ENCODE measurements at places on chromosomes 6 and 20. TPM values are rescaled to one million over a fixed set of nuclear protein-coding genes. Genes with fewer than 3 reads are reported as not detected.

- DNase-seq: no peak
- no peaks in the 10 kb centered on the region for H3K4me1 ChIP-seq
- no peak overlapping the region for H3K27ac ChIP-seq
Observed at GRCh38 chr6:24864343-24864742, 65.6 kb upstream of the ARMH2 start.

Gene BEND6
- 1.8 TPM for total RNA-seq

GRCh38 chr20:1779567-1779966 lies 115.6 kb upstream of the SIRPA start:
- DNase-seq: no peak
- no peak overlapping the region for H3K27ac ChIP-seq
- peaks cover 16% of the 10 kb centered on the region for H3K4me1 ChIP-seq

DNA sequence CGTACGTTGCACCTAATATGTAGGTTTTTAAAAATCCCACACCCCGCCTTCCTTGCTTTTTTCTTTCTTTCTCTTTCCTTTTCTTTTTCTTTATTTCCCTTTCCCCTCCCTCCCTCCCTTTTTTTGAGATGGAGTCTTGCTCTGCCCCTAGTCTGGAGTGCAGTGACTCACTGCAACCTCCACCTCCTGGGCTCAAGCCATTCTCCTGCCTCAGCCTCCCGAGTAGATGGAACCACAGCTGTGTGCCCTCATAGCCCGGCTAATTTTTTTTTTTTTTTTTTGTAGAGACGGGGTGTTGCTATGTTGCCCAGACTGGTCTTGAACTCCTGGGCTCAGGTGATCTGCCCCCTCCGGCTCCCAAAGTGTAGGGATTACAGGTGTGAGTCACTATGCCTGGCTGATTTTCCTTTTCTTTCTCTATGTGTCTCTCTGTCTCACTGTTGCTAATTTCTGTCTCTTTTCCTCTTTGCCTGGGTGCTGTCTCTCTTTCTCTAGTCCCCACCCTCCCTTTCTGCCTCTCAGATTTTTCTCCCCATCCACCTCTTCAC lies 61.2 kb downstream of the SRC start:
- H3K27ac ChIP-seq: peak overlapping the region; percentile 76
- DNase-seq: no peak
- H3K4me1 ChIP-seq: peaks cover 50% of the 10 kb centered on the region
- H3K4me3 ChIP-seq: peak overlapping the region; percentile 52
- H3K27me3 ChIP-seq: peaks cover 12% of the 10 kb centered on the region
- H3K36me3 ChIP-seq: peaks cover 3% of the 10 kb centered on the region

DNA sequence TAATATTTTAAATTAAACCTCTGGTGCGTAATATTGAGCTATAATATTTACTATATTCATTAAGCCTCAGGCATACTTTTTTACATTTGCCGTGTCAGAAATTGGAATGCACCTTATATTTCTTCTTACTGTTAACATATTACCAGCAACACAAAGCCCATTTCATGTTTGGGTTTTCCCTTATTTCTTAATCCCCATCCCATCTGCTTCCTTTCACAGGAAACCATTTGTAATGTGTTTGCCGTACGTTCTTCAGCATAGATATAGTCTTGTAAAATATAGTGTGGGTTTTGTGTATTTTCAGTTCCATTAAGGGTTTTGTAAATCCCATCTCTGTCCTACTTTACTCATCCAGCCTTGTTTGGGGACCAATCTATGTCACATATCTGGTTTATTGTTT lies 6.5 kb downstream of the EYS start:
- no peaks in the 10 kb centered on the region for H3K36me3 ChIP-seq
- H3K4me3 ChIP-seq: no peak overlapping the region
- no peaks in the 10 kb centered on the region for H3K27me3 ChIP-seq
- no peak for DNase-seq

Gene PBOV1
- total RNA-seq: not detected

DNA sequence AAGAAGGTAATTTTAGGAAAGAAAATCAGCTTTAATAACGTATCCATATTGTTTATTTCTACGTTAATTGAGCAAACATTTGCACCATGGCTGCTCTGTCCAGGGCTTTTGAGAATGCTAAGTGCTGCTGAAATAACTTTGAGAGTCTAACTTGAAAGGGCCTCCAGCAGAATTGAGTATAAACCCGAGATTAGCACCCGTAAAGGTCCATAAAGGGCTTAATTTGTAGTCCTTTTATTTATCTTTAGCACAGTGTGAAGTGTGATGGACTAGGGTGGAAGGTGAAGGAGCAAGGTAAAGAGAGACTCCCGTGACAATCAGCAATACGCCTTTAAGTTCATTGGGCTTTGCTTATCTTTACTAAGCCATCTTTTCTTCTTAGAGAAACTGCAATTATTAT lies 77.7 kb upstream of the SUPT3H start:
- no peaks in the 10 kb centered on the region for H3K27me3 ChIP-seq
- no peak overlapping the region for H3K27ac ChIP-seq
- H3K4me3 ChIP-seq: no peak overlapping the region
- H3K36me3 ChIP-seq: no peaks in the 10 kb centered on the region
- no peak for DNase-seq

DNA sequence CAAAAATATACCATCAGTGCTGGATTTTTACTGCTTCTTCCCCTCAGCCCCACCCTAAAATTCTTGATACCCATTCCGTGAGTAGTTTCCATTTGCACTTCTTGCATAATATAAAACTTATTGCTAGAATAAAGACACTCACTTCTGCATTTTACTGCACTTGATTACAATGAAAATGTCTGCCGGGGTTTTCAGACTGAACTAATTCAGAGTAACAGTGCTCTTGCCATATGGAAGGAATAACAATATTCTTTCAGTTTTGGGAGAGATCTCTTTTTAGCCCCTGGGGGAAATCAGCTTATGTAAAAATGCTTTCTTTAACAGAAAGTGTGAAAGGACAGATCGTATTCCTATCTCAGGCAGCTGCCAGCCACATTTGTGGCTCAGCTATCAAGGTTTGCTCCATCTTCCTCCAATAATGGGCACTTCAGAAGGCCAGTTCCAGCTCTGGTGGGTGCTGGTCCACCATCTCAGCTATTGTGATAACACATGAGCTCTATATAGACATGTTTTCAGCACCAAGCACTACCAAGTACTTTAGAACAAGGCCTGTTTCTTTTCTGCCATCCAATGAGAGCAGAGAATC lies 8.9 kb downstream of the SMLR1 start:
- peaks cover 3% of the 10 kb centered on the region for H3K36me3 ChIP-seq
- H3K27ac ChIP-seq: no peak overlapping the region
- H3K4me3 ChIP-seq: no peak overlapping the region
- DNase-seq: no peak

DNA sequence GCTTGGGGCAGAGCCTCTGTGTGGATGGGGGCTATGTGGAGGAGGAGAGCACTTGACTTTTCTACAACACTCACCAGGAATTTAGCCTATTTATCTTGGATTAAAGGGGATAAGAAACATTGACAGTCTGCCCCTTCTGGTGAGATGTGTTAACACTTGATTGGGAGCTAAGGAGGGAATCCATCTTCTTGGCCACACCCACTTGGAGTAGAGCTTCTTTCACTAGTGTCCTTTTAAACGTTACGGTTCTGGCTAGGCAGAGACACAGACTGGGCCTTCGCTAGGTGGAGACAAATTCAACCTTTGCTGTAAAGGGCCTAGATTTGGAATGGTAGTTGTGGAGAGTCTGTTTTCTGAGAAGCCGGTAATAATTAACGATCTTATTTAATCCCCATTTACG lies 15.5 kb upstream of the TPBG start:
- H3K4me3 ChIP-seq: no peak overlapping the region
- no peak for DNase-seq
- H3K36me3 ChIP-seq: no peaks in the 10 kb centered on the region
- no peaks in the 10 kb centered on the region for H3K4me1 ChIP-seq
- H3K27ac ChIP-seq: no peak overlapping the region

DNA sequence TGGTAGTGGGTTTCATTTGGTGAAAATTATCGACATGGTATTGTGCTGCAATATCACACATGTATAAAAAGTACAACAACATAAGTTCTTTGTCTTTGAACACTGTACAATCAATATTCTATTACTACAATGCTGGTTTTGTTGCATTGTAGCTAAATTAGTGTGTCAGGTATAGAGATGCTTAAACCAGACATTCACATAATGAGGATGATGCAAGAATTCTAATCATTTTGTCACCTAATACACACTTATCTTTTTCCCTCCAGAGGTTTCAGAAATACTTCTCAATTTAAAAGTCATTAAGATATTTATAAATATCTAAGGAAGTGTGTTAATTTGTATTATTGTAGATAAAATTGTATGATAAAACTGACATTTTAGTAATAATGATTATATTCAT lies 174.8 kb upstream of the MAN1A1 start:
- no peaks in the 10 kb centered on the region for H3K36me3 ChIP-seq
- H3K27ac ChIP-seq: no peak overlapping the region
- DNase-seq: no peak
- peaks cover 3% of the 10 kb centered on the region for H3K4me1 ChIP-seq

DNA sequence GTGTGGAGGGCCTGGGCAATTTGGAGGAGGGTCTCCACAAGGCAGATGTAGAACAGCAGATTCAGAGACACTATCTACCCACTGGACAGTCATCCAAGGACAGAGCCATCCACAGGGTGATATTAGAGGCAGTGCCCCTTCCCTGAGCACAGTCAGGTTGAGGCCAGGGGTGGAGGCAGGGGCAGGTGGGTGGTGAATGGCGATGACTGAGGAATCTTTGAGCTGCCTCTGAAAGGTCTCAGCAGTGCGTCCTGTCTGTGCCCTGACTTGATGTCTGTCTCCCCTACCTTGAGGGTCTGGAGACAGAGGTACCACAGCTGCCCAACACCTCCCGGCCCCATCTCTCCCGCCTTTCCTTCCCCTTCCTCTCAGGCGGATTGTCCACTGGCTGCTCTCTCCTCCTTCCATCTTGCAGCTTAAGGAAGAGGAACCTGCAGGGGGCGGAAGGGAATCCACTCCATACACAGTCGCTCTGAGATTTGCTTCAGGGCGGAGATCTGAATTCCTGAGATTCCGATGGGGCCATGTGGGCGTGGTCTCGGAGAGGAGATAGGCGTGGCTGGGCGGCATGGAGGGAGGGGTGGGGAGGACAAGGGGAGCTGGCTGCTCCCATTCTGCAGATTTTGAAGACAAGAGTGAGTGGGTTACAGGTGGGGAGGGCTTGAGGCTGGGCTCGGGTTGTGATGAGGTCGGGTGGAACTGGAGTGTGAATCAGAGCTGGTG lies 1.7 kb downstream of the MUCL3 start:
- no peak overlapping the region for H3K4me3 ChIP-seq
- H3K27me3 ChIP-seq: peaks cover 4% of the 10 kb centered on the region
- H3K27ac ChIP-seq: no peak overlapping the region
- H3K36me3 ChIP-seq: no peaks in the 10 kb centered on the region

DNA sequence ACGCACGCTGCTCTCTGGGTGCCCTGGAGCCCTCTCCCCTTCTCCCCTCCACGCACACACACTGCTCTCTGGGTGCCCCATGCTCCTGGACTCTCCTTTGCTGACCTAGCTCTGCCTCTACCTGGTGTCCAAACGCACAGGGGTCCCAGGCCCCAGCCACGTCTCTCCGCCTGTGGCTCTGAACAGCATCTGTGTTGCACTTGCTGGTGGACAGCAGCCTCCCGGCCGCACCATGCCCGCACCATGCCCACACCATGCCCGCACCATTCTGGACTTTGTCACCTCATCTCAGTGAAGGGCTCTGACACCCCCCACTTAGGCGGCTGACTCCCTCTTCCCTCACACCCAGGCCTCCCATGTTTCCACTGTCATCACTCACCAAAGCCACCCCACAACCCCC lies 21.8 kb downstream of the TCFL5 start:
- H3K27ac ChIP-seq: peak overlapping the region; percentile 71
- H3K4me3 ChIP-seq: no peak overlapping the region
- no peak for DNase-seq

Gene CD93
- 0.44 TPM for total RNA-seq

Gene DBNDD2
- total RNA-seq: 18.2 TPM

GRCh38 chr20:11726026-11726425 lies 191.7 kb upstream of the BTBD3 start:
- H3K4me3 ChIP-seq: no peak overlapping the region
- DNase-seq: no peak
- H3K27me3 ChIP-seq: no peaks in the 10 kb centered on the region
- peaks cover 4% of the 10 kb centered on the region for H3K36me3 ChIP-seq
- no peak overlapping the region for H3K27ac ChIP-seq
- no peaks in the 10 kb centered on the region for H3K4me1 ChIP-seq

- H3K27ac ChIP-seq: no peak overlapping the region
- H3K27me3 ChIP-seq: no peaks in the 10 kb centered on the region
- no peak overlapping the region for H3K4me3 ChIP-seq
- H3K4me1 ChIP-seq: peaks cover 46% of the 10 kb centered on the region
- DNase-seq: no peak
Observed at GRCh38 chr6:163446549-163446948, 32.0 kb downstream of the QKI start.

Gene DACT2
- total RNA-seq: 0.43 TPM

GRCh38 chr20:45853484-45853883 lies 3.7 kb downstream of the ACOT8 start:
- H3K4me3 ChIP-seq: peak overlapping the region; percentile 47
- no peaks in the 10 kb centered on the region for H3K27me3 ChIP-seq
- H3K27ac ChIP-seq: no peak overlapping the region
- H3K36me3 ChIP-seq: no peaks in the 10 kb centered on the region
- H3K4me1 ChIP-seq: peaks cover 18% of the 10 kb centered on the region
- no peak for DNase-seq

GRCh38 chr6:157510323-157511188 lies 129.6 kb downstream of the ZDHHC14 start:
- no peak for DNase-seq
- H3K27ac ChIP-seq: peak overlapping the region; percentile 95
- no peaks in the 10 kb centered on the region for H3K27me3 ChIP-seq
- no peak overlapping the region for H3K4me3 ChIP-seq
- no peaks in the 10 kb centered on the region for H3K4me1 ChIP-seq

Gene LY6G6C
- total RNA-seq: 1.2 TPM

Gene DCDC2
- not detected for total RNA-seq

Gene ELOVL4
- 10.1 TPM for total RNA-seq

Gene TBXT
- total RNA-seq: not detected

Gene DDX43
- total RNA-seq: not detected

All from neural crest cell (in vitro differentiated cells).